Astrocyte of the cerebellum (primary cell): ENCODE measurements at places on chromosomes 16 and 17.

DNA sequence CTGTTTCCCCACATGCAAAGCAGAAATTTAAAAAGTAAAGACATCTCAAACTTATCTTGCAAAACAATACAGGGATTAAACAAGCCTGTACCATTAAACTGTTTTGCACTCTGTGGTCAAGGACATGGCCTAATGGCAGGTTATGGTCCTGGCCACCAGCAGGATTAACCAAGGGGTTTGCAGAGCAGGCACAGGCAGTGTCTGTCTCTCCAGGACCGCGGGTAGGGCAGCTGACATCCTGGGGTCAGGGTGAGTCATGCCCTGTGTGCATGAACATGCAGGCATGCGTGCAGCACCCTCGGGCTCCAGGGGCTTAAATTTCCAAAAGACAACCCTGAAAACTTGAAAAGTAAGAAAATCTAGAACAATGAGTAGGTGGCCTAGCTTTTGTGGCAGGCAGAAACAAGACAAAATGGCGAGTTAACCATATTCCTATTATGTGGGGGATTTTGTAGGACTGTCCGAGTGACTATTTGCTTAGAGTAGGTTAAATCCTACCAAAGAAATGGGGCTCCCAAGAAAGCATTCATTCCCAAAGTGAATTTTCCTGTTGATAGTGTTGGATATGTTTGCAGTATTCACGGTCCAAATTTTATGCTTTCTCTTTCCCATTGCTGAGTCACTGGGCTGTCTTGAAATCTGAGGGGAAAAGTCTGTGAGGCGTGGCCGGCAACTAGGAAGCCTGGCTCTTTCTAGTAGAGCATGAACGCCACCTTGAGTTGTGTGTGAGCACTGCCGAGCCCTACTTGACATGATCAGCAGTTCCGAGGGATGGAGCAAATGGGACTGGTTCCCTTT, 158.4 kb upstream of the FAM20A start:
- peak; percentile 91 for DNase-seq

- no peak for DNase-seq
These were observed 8.9 kb downstream of the HID1 start for GRCh38 chr17:74963656-74964055.

DNA sequence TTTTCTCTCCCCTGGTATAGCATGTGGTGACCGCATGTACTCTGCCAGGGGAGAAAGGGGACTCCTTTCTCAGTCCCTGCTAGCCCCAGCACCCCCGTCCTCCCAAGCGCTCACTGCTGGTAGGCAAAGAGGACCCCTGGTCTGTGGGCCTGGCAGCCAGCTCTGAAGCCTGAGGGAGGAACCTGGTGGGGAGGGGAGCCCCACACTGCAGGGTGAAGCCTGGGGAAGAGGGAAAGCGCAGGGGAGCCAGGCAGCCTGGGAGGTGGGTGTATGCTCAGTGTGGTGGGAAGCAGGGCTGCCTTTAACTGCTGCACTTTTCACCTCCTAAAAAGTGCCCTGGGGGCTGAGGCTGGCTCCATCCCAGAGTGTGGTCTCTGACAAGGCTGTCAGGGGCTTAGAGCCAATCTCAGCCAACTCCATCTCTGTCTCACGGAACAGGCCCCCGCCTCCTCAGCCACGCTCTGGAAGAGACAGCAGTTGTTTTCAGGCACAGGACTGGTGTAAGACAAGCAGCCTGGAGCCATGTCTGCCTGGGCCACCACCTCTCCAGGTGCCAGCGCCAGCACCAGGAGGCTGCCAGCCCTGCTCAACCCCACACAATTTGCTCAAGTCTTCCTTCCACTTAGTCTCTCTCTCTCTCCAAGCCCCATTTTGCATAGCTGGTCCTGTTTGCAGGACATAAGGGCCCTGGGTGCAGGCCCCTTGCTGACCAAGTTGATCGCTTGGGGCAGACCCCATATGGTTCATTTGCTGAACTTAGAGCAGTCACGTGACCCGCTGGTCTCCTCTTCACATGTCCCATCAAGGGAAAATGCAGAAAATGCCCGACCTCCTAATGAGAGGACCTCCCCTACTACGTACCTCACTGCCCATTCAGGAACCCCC, 14.7 kb upstream of the TBX2 start:
- no peak for DNase-seq

DNA sequence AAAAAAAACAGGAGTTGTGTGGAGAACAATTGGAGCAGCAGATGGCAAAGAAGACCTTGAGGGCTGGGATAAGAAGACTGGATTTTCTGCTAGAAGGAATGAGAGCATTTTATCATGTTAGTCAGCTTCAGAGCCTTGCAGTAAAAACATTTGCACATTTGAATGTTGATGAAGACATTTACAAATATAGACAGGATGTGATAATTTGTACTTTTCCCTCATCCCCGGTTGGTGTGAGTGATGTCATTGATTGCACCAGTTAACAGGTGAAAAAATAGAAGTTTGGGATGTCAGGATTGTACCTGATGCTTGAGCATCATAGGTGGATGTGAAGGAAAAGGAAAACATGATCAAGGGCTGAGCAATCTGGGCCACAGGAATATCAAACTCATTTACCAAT, 22.6 kb upstream of the MAPK3 start:
- DNase-seq, result no peak

DNA sequence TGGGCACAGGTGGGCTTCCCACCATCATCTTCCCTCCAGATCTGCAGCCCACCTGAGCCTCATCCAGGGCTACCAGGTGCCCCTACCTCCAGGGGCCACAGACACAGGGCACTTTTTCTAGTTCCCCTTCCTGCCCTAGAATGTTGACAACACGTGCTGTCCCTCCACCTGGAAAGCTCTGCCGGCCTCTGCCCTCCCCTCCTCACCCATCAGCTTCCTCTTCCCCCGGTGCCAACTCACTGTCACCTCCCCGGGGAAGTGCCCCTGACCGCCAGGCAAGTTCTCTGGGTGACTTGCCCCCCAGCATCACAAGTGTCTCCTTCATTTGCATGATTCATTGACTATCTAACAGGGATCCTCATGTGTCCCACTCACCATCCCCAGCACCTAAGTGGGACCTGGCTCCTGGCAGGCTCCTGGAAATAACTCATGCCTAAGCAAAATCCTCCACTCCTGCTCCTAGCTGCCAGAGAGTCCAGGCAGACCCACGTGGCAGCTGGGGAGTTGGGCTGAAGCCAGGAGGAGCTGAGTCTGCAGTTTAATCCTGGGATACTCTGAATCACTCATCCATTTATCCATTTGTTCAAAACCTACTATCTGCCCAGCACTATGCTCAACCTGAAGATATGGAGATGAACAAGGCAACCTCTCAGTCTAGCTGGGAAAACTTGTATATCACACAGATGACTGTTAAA, 304.4 kb downstream of the FOXL1 start:
- peak; percentile 44 for DNase-seq

- DNase-seq, result no peak
These were observed 74.6 kb downstream of the ZNF18 start for GRCh38 chr17:11922638-11923037.

DNA sequence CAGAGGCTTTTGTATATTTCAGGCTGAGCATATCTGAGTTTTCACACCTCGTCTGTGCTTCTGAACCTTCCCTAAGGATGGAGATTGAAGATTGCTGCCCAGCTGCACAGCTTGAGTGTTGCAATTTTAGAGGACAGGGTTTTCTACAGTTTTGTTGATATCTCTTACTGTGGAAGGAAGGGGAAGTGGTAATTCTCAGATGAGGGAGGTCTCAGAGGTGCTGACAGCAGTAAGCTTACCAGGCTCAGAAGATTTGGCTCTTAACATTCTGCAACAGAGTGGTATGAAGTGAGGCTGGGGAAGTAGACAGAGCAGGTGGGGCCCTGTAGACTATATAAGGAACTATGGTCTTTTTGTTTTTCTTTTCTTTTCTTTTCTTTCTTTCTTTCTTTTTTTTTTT, 45.8 kb upstream of the ARHGAP17 start:
- no peak for DNase-seq

DNA sequence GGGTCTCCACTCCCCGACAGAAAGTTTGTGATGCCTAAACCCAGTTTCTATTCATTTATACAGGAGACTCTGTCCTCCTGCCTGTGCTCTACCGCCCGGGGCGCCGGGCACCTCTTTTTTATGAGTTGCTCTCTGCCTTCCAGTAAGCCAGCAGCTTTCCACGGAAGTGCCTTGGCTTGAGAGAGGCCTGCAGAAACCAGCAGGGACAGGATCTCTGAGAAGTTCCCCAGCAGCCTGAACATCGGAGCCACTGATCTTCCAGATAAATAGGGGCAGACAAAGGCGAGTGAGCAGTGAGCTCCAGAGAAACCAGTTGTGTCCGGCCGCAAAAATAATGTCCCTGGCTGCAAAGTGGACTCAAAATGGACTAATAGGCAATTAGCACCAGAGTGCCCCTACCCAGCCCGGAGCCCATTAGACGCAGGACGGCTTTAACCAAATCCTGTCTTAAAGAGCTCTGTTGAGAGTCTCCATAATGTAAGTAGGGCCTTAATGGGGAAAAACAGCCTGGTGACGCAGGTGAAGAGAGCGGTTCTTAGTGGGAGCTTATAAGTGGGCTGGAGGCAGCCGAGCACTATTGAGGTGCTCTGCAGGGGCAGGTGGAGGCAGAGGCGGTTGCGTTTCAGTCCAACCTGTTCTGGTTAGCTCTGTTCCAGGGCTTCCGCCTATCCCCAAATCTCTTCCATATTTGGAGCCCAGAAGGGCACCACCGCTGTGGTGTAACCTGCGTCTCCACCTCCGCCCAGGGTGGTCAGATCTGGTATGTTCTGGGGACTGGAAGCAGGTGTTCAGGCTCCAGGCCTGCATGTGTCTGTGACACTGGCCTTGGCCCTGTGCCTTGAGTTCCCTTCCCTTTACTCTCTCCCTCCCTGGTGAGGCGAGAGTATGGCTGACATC, 74.1 kb downstream of the NT5M start:
- no peak for DNase-seq

DNA sequence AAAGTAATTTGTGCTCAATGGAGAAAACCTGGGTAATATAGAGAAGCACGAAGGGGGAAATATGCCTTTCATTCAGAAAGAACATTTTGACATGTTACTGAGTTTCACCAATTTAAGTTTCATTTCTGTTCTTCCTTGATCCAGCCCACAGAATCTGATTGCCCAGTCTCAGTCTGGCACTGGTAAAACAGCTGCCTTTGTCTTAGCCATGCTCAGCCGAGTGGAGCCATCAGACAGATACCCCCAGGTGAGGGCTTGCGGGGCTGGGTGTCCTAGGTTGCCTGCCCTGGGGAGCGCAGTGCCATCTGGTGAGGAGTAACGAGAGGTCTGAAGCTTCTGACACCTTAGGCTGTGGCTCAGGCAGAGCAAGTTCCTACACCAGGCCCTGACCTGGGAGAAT, 17.7 kb downstream of the DDX19A start:
- DNase-seq, result no peak

- DNase-seq, result no peak
These were observed 1139.1 kb upstream of the CDH8 start for GRCh38 chr16:63175313-63175712.

DNA sequence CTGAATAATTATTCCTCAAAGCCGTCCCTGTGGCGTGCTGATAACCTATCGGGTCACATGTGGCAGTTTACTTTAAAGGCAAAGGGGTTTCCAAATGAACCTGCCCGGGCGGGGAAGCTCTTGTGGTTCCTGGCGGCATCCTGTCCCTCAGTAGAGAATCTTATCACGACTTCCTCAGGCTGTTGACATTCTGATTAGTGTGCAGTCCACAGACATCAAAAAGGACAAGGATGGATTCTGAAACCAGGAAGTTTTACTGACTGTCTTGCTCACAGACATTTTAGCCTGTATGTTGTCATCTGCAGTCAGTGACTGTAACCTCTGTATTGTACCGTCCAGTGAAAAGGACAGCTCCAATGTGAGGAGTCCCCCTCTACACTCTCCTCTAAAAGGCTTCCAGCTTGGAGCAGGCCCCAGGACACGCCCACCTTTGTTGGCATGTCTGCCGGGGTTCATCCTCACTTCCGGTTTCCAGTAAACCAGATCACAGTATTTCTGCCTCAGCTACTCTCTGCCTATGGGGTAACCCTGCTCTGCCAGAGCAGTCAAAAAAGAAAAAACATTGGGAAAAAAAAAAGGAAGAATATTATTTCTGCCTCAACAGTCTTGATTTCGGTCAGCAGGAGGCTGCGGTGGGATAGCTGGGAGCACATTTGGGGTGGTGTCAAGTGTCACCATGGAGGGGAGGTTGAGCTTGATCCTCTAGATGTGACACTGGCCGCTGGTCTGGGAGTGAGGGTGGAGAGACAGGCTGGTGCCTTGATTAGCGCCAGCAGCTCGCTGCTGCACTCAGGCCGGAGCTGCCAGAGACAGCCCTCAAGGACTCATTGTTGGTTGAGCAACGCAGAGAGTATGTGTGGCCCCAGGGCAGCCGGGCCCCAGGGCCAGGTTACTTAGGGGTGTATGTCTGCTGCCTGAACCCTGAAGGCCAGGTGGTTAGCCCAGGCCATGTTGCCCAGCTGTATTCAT, 89.0 kb upstream of the DNAH17 start:
- DNase-seq, result no peak

GRCh38 chr16:10770907-10771306, 27.3 kb downstream of the NUBP1 start:
- DNase-seq, result no peak

- no peak for DNase-seq
These were observed 2.6 kb downstream of the APRT start for GRCh38 chr16:88809068-88809675.

DNA sequence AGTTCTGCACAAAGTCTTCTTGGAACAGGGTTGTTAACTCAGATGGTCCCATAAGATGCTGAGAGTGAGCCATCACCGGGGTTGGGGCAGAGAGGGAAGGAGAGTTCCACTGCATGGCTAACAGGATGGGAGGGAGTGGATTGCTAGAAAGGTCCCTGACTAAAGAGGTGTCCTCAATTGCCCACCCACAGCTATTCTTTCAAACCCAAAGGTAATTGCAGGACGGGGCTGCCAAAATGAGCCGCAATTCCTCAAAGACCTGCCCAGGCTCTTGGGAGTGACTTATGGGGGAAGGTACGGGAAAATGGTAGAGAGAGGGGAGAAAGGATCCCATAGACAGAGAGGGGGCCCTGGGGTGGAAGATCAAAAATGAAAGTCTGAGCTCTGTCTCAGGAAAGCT, 60.4 kb downstream of the DYNLRB2 start:
- no peak for DNase-seq

GRCh38 chr16:88591577-88592021, 21.4 kb downstream of the ZC3H18 start:
- no peak for DNase-seq

- no peak for DNase-seq
These were observed 174.9 kb downstream of the VPS53 start for GRCh38 chr17:539766-540165.

DNA sequence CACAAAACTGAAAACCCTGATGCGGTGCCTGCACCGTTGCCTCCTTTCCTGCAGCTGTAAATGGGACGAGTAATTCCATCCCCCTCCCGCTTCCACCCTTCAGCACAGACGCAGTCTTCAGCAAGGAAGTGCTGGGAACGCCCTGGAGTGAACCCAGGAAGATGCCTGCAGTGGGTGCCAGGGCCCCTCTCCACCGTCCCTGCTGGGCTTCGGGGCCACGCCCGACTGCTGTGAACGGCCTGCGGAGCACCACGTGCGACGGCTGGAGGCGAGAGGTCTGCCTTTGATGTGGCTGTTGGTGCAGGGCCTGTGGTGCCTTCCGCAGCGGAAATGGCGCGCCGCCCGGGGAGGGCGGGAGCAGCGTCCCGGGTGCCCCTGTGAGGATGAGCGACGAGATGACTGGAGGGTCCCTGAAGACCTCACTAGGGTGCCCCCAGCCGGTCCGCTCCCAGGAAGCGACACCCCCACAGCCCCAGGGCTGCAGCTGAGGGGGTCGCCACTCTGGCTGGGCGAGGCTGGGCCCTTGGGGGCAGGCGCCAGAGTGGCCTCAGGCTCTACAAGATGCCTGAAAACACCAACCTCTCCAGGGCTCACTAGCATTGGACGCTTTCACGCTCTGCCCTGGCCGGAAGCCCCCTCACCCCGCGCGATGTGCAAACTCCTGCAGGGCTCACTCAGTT, 749 bp upstream of the MC1R start:
- no peak for DNase-seq

- no peak for DNase-seq
These were observed 131.4 kb downstream of the CA10 start for GRCh38 chr17:52027081-52027480.
